Stimulated activated CD8-positive, alpha-beta memory T cell treated with anti-CD3 and anti-CD28 coated beads, Interleukin-4, amount 100 ng/mL, for 48 hours (primary cell): ENCODE measurements at places on chromosomes 1 and 21.
A peak's percentile ranks its signal among the peaks of the same experiment; 100 is the strongest.

DNA sequence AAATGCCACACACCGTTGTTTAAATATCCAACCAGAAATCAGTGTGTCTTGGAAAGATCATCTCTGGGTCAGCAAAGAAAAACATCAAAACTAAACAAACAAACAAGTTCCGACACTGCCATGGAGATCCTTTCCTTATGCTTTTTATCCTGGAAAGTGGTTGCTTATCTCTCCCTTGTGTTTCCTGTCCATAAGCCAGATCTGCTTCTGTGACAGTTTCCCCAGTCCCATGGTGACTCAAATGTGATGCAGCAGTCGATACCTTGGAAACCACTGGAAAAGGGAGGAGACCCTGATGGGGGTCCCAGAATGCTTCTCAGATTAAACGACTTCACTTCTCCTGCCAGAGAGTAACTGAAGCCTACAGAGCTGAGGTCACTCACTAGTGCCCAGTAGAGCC, 94.7 kb downstream of the DMRTA2 start:
- no peak for DNase-seq

- peak; percentile 33 for DNase-seq
Measured at GRCh38 chr1:46581681-46582455, 22.2 kb downstream of the MKNK1 start.

DNA sequence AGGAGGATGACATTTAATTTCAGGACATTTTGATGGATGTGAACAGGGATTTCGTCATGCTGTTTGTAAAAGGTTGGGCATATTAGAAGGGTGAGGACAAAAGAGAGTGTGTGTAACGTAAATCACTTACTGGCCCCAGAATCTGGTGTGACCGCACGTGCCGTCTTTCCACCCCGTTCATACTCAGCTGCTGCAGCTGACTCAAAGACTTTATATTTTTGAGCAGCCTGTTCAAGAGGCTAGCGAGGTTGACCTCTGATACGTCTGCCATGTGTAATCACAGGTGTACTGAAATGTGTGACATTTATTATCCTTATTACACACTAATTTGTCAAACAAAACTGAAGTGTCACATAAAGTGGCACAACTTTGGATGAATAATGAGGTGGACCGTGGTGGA, 66.5 kb upstream of the ERRFI1 start:
- no peak for DNase-seq

GRCh38 chr1:195173753-195174152, 1434.5 kb downstream of the KCNT2 start:
- DNase-seq = no peak

DNA sequence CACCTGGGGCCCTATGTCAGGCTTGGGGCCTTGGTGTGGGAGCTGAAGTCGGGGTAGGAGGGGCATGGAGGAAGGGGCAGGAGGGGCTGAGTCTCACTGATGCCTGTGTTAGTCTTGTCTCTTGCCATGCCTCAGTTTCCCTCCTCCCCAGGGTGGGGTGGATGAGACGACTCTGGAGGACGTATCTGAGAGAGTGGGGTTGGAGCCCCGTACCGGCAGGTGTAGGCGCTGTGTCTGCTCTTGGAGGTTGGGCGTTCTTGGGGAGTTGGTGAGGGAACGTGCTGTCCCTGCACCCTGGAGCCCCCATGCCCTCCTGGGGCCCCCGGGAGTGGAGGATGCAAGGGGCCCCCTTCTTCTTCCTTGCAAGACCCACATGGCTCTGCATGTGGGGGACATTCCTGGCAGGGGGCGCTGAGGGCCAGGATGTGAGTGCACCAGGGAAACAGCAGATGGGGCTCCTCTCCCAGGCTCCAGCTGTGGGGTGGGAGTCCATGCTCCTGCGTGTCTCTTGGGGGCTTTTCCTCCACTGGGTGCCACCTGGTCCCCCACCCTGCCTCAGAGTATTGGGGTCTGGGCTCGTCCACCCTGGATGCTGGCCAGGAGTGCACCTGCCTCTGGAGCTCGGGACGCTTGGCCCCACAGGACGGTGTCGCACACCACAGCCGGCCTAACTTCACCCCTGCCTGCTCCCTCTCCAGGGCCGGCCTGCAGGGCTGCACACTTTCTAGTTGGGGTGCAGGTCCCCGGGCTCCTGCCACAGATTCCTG, 1.4 kb upstream of the TNFRSF14 start:
- DNase-seq = peak; percentile 70

DNA sequence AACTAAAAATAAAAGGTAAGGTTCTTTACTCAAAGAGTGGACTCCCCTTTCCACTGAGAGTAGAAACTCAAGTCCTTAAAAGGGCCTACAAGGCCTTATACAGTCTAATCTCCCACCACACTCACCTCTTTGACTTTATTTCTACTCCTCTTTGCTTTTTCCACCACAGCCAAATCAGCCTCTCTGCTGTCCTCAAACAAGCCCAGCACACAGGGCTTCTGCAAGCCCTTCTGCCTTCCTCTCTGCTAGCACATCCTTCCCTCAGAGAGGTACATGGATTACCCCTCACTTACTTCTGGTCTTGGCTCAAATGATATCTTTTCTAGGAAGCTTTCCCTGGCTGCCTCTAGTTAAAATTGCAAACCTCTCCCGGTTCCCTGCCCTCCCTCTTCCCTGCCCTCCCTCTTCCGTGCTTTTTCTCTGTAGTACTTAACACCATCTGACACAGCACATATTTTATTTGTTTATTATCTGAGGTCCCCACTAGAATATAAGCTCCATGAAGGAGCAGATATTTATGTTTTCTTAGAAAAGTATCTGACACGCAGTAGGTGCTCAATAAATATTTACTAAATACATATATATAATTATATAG, 1.7 kb downstream of the LYST start:
- no peak for DNase-seq

GRCh38 chr1:10495475-10495817, 20.7 kb downstream of the PEX14 start:
- DNase-seq = peak; percentile 42

DNA sequence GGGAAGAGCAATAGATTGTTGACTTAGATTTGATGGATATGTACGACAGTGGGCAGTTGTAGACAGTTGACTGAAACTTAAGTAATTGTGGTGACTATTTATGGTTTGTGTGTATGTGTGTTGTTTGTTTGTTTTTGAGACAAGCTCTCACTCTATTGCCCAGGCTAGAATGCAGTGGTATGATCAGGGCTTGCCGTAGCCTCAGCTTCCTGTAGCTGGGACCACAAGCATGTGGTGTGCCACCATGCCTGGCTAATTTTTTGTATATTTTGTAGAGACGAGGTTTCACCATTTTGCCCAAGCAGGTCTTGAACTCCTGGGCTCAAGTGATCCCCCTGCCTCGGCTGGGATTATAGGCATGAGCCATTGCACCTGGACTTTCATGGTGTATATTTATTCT, 9.8 kb downstream of the SDHC start:
- no peak for DNase-seq

GRCh38 chr1:8902765-8903164, 24.3 kb upstream of the ENO1 start:
- no peak for DNase-seq

GRCh38 chr1:30788580-30789387, 31.2 kb upstream of the LAPTM5 start:
- DNase-seq = no peak

DNA sequence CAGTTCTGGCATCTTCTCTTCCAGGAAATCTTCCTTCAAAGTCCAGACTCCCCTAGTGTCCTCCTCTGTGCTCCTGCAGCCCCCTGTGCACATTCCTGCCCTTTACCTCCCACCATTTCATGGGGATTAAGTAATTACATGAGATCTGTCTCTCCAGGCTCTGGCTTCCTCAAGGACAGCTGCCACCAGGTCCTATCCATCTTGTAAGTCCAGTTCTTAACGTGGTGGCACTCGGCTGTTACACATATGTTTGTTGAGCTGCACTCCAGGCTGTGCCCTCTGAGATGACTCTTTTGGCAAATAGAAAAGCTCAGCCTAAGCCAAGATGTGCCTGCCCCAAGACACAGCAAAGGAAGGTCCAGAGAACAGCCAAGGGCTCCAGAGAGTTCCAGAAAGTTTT, 57.4 kb upstream of the CAMK1G start:
- DNase-seq = no peak

DNA sequence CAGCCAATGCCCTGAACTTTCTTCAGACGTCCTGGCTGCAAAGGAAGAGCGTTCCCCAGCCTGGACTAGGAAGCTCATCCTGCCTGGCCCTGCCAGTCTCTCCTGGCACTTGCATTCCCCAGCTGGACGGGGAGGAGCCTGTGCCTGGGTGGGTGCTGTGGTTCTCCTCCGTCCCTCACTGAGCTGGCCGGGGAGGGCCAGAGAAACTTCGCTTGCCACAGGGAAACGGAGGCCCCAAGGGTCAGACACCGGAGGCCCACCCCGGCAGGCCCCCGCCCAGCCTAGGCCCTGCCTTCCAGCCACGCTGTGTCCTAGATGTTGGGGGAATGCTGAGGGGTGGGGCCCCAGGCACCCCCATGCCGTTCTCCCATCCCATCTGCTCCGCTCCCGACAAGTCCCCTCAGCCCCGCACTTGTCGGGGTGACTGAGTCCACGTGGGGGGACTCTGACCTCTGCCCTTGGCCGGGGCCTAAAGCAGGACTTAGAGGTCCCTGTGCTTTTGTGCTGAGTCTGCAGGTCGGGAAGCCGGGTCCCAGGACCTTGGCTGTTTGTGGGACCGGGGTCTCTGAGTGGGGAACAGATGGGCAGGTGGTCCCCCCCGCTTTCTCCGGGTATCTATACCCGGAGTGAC, 4.8 kb downstream of the FTCD start:
- no peak for DNase-seq

DNA sequence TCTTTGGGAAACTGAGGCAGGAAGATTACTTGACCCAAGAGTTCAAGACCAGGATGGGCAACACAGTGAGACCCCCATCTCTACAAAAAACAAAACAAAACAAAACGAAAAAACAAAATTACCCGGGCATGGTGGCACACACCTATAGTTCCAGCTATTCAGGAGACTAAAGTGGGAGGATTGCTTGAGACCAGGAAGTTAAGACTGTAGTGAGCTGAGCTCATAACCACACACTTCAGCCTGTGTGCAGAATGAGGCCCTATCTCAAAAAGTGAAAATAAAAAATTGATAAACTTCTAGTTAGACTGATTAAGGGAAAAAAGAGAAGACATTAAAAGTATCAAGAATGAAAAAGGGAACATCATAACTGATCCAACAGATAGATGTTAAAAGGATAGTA, 154.0 kb downstream of the RHOU start:
- DNase-seq = no peak

DNA sequence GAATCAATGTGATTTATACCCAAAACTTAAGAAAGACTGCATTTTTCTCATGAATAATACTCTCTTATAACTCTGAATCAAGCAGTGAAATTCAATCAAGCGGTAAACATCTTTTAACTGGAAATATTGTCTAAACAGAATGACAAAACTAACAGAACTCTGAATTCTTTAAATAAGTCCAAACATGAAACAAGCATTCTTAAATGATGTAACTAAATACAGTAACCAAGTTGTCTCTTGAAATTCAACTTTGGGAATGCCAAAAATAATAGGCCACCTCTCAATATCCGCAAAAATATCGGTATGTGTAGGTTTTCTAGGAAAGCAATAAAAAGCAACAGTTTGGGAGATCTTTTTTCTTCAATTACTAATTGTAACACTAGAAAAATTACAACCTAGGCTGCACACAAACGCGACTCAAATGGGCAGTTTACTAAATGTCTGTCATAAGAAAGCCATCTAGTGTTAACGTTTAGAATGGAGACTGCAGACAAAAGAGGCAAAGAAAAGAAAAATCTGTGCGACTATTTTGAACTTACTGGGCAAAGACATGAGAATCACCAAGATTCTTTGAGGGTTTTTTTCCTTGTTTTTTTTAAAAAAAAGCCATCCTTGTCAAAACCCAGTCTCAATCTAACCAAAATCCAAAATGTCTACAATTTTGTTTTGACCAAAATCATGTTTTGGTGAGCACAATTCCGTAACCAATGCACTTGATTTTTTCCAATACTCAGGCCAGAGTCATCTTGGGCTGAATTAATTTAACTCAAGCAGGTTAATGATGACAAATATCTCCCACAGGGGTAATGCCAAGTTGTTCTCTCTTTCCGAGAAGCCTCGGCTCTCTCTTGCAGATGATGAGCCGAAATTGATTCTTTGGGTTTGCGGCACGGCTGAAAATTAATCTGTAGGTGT, 1.3 kb downstream of the SIPA1L2 start:
- DNase-seq = no peak

- DNase-seq = peak; percentile 36
Measured at GRCh38 chr1:180154003-180154324, 705 bp upstream of the QSOX1 start.

DNA sequence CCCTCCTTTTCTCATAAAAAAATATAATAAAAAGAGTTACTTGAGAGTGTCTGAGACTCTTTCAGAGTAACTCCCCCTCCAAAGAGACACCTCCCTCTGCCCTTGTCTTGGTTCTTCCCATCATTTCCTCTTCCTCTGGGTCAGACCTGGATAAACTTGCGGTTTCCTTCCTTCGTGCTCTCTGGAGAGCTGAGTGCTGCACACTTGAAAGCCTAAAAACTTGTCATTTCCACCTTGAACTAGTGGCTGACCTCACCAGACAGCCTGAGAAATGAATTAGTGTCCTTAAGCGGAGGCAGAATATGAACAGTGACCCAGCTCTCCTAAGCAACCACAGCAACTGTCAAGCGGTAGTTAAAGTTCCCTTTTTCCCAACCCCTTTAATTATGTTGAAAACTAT, 88.4 kb upstream of the PROX1 start:
- DNase-seq = no peak

GRCh38 chr1:186763107-186763506, 65.6 kb upstream of the PLA2G4A start:
- no peak for DNase-seq

DNA sequence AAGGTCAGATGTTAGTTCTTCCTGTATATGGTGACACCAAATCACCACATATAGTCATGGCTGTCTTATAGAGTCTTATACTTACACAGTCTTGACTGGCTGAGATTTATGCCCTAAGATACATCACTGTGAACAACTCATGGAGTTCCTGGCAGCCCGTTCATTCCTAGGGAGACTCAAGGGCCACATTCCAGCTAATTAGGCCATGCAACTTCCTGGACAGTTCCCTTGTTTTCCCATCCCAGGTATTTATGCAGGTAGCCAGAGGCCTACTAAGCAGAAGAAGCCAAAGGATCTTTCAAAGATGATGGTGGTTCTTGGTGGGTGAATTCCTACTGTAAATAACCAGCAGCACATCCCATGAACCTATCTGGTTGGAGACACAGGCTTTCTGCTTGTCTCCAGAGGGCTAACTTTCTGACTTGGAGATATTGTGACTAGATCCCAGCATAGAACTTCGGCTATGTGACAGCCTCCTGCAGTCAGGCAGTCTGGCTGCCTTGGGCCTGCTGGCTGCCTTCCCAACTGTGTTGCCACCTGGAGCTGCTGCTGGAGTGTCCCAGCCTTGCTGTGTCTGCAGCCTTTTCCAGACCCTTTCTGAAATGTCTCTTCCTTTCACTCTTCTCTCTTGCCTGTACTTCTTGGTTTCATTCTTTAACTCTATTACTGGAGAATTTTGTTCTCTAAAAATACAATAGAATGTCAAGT, 283.8 kb downstream of the CACNA1E start:
- no peak for DNase-seq

DNA sequence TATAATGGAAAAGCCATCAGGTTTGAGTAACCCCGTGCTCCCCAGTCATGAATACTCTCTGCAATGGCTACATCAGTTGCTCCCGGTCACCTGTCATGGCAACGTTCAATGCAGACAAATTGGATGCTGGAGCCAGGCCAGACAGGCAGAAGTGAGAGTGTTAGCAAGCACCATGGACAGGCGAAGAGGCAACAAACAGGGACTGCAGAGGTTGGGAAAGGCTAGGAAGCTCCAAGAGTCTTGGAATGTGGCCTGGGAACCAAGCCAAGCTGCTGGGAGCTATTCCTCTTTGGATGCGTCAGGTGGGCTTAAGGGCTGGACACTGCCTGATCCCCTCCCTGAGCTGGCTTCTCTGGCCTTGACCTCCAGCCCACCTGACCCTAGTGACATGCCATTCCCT, 102.9 kb downstream of the ACTL8 start:
- DNase-seq = no peak
